Right lung (tissue), 10 donors: ENCODE measurements at places on chromosomes 3 and 15. TPM values are rescaled to one million over a fixed set of nuclear protein-coding genes. Genes with fewer than 3 reads are reported as not detected.

DNA sequence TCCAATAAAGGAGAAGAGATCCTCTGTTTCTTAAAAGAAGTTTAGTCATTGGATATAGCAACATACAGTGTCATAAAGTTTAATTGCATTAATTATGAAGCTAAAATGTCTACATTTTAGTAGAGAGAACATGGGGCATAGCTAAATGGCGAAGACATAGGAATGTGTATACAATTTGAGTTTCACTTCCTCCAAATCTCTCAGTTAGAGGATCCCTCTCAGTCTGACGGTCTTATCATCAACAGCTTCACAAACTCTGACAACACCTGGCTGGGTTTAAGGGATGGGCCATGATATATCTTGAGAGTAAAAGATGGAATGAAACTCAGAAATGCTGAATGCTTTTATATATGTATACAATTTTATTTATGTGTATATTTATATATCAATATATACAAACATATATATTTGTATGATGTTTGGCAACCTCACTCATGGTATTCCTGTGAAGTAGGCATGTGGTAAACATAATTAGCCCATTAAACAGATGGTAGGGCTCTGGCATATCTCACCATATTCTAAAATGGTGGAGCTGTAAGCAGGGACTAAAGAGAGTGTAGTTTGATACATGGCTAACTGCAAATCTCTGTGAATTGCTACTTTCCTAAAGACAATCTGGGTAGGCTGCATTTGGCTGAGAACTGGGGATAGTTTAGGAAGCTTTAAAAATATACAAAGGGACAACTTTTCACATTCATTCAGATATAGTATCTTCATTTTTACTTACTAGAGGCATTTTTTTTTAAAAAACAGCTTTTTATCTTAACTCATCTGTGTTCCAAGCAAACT, 111.6 kb downstream of the TIGIT start:
- DNase-seq = no peak

DNA sequence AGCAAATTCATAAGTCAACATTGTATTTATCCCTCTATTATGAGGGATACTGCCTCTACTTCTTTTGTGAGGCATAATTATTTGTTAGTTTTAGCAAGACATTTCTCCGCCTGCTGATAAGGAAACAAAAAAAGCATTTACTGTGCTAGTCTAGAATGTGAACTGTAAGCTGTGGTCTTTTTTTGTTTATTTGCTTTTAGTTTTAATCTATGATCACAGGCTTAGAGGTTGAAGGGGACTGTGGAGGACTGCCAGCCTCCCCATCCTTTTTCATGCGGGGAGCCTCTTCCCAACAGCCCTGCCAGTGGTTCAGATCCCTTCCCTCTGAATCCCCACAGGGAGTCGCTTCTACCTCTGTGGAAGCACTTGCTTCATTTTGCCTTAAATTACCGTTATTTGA, 331.0 kb upstream of the ROPN1 start:
- DNase-seq = no peak

DNA sequence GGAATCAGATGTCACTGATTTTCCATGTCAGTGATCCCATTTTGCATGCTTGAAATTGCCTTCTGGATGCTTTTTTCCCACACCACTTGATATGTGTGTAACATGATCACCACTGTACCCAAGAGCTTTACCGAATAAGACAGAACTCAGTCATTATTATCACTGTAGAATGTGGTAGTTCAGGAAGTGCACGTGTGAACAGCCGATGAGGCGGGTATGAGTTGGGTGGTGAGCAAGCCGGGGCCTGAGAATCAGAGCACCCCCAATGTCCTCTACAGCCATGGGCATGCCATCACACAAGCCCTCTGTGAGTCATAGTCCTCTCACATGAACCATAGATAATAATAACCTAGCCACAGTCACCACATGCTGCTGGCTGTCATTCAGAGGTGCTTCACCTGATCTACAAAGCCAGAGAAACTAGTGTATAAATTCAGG, 470.8 kb downstream of the SOX2 start:
- no peak for DNase-seq

- DNase-seq = no peak
Measured at GRCh38 chr3:111989061-111989678, 9.6 kb upstream of the TAGLN3 start.

DNA sequence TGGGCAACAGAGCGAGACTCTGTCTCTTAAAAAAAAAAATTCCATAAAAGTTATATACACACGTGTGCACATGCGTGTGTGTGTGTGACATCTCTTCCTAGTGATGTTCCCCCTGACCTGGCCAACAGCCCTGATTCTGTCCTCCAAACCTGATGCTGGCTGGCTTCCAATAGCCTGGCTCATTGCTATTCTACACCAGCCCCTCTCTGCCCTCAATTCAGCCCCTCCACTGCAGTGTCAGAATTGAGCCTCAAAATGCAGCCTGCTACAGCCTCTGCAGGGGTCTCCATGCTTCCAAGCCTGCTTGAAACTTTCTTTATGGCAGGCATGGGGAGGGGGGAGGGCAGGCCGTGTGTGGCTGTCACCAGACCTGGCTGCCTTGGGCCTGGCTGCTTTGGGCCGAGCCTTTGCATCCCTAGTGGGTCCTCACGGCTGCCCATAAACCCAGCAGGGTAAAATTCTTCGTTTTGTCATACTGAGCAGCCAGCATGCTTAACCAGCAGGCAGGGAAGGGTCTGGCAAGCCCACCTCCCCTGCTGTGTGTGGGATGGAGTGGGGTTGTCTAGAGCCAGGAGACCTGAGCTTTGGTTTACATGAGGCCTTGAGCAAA, 22.7 kb upstream of the DOCK3 start:
- no peak for DNase-seq

GRCh38 chr3:40116478-40117177, 192.9 kb upstream of the EIF1B start:
- DNase-seq = no peak

GRCh38 chr15:69855258-69856000, 242.3 kb downstream of the TLE3 start:
- no peak for DNase-seq

DNA sequence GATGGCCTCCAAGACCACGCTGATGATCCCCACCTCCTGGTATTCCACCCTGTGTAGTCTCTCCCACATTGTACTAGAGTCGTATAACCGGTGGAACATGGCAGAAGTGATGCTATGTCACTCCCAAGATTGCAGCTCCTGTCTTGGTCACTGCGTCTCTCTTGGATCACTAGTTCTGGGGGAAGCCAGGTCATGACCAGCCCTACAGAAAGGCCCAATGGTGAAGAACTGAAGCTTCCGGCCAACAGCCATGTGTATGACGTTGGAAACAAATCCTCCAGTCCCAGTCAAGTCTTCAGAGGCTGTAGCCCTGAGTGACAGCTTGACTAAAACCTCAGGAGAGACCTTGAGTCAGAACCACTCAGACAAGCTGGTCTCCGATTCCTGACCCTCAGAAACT, 61.9 kb upstream of the FNDC3B start:
- DNase-seq = no peak

DNA sequence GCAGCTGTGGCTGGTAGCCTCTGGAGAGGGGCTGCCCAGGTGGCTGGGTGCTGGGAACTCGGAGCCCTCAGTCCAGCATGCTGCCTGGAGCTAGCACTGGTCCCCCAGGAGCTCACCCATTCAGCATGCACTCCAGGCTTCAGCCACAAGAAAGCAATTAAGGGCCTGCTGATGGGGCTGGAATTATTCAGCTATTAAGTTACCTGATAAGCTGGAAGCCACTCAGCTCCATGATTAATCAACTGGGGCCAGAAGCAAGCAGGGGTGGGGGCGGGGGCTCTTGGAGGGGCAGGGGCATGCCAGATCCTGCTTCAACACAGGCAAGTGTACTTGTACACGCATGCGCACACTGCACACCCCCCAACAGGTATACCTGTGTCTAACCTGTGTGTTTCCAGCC, 22.1 kb upstream of the TMEM115 start:
- DNase-seq = no peak

DNA sequence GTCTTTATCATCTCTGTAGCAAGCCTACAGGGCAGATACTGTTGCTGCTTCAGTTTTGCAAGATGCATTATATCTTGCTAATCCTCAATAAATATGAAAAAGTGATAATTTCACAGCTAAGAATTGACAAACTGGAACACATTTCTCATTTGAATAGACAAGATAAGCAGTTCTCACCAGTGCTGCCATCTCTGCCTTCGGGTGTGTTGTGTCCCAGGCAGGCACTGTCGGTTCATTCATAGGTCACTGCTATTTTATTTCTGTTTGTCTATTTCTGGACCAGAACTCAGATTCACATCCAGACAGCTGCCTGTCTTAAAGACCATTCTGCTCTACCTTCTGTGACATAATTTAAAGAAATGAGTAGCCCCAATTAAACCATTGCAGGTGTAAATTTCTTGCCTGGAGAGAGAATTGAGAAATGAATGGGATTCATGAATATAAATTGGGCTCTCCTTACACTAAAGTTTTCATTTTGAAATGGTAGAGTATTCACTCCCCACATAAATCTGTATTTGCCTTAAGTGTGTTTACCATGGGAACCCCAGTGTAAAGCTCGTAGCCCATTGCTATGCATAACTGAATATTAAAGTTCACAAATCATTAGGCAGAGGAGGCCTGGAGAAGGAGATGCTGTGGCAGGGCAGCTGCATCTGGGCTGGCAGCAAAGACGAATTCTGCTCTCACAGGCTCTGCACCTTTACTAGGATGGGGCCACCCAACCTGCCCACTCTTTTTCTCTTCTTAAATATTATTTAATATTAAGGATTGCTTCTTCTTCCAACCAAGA, 149.9 kb downstream of the ARPP21 start:
- DNase-seq = no peak

GRCh38 chr3:180595559-180595935, 6.4 kb upstream of the TTC14 start:
- no peak for DNase-seq

DNA sequence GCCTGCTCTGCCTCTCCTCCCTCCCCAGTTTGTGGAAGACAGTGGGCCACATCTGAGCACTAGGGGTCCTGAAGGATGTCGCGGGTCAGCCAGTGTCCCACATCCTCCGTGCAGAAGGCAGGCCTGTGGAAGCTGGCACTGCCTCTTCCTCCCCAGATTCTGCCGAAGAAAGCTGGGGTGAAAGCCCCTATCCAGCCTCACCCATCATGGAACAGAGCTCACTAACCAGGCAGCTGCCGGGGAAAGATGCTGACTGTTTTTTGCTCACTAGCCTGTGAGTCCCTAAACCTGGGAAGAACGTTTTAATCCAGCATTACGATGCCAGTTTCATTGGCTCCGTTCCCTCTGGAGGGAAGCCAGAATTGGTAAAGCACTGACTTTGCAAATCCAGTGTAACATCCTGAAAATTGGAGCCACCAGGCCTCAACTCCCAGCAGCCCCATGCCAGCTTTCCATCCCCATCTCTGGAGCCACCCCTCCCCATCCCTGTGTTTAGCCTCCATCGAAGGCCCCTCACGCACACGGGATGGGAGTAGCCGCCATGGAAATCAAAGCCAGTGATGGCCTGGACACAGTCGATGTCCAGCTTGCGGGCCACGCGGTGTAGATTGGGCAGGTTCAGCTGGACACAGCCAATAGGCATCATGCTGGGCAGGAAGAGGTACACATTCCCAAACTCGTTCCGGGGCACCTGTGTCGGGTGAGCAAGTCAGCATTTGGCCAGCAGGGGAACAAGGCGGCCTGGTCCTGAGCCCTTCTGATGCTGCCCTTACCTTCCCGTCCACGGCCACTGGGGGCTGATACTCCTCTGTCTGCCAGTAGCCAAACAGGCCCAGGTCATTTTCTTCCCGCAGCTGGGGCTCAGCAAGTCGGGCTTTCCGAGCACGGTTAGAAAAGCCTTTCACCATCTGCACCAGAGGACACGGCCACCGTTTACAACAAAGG, 23.5 kb downstream of the TMEM43 start:
- no peak for DNase-seq

DNA sequence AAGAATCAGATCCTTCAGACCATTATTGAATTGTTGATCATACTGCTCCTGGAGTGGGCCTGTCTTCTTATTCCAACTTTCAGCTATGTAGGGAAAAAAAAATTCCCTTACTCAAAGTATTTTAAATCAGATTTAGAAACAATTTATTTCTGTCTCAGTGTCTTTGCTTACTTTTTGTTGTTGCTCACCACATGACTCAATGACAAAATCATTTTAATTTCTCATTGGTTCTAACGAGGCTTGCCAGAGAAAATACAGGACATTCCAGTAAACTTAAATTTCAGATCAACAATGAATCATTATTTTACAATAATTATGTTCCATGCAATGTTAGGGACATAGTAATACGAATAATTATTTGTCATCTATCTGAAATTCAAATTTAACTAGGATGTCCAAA, 748.5 kb upstream of the CBLB start:
- DNase-seq = no peak

Gene CD86
- polyA plus RNA-seq = 4.3 TPM

Gene ALDH1L1
- polyA plus RNA-seq = 1.0 TPM

Gene CFAP100
- 0.80 TPM for polyA plus RNA-seq

Gene CCR2
- 1.4 TPM for polyA plus RNA-seq

Gene C3orf85
- not detected for polyA plus RNA-seq
